Stimulated activated CD4-positive, alpha-beta T cell treated with anti-CD3 and anti-CD28 coated beads, Interleukin-1b, Interleukin-23, amount 100 ng/mL, for 1 hour (primary cell): ENCODE measurements at places on chromosomes 1 and 21.

- no peak for DNase-seq
Measured at GRCh38 chr21:42679319-42680057, 26.1 kb downstream of the PDE9A start.

GRCh38 chr21:18114810-18115209, 129.8 kb upstream of the CHODL start:
- no peak for DNase-seq

DNA sequence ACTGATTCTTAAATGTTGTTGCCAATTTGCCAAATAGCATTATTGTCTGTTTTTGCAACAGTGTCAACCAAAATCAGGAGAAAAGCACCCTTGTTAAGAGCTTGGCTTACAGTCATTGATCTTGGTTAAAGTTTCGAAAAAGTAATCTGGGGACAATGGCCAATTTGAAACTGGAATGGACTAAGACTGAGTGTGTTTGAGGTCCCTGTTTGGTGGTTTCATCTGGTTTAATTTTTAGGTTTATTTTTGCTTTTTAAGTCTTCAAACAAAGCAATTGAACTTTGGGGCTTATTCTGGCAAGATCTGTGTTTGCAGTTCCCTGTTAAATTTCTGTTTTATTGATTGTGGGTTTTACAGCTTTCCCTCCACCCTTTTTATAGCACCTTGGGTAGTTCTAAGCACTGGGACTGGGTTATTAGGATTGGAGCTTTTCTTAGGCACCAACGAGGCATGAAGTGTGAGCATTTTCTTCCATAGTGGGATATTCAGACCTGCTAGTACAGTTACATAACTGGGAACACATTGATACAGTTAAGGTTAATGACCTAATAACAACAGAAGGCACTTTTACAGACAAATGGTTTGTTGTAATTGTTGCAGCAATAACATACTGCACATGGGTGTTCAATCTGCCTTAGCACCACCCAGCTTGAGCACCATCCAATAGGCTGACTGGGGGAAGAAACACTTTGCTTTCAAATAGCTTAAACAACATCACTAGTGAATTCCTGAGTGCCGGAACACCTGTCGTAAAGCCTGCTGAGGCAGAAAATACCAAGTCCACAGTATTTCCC, 40.6 kb upstream of the MAP10 start:
- DNase-seq: no peak

- DNase-seq: no peak
Measured at GRCh38 chr1:20284625-20285024, 6.0 kb upstream of the VWA5B1 start.

DNA sequence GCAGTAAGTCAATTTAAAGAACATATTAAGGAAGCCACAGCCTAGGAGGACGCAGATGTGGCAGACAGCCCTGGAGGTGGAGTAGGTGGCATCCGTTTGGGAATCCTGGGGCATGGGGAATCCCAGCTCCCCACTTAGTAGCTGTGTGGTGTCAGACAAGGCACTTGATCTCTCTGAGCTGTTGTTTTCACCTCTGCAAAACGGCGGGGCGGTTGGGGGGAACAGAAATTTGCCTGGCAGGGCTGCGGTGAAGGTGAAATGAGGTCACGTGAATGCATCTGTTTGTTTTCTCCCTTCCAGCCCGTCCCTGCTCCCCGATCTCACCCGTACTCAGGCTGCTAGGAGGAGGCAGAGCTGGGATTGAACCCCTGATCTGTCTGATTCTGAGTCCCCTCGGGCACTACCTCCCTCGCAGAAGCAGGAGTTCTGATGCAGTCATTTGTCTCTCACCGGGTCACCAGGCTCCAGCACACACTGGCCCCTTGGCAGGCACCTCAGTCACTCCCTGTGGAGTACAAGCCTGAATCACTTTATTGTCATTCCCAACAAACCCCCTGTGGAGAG, 2.2 kb upstream of the LAPTM5 start:
- DNase-seq: no peak

DNA sequence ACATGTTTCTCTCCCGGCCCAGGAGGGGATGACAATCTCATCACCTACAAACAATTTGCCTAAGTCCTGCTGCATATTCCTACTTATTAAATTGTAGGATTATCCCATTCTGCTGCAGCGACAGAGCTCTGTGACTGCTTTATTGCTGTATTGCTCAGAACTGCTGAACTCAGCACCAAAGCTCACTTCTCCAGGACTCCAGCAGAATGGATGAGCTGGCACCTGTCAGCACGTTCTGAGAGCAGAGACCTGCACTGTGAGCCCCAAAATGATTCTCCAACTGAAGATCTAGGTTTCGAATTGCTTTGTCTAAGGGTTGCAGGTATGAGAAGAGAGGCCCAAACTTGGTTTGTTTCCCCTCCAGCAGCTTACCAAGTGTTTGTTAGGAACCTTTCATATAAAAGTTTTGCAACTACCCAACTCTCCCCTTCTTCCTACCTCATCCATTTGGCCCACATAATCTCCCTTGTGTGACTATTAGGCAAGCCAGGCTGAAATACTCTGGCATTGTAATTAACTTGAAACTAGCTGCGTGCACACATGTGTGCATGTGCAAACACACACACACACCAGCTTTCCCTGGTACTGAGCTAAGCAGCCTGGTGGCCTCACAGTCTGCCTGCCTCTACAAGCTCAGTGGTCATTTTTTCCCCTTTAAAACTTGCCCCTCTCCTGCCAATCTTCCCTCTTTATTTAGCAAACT, 161.4 kb upstream of the CAMK1G start:
- no peak for DNase-seq

- no peak for DNase-seq
Measured at GRCh38 chr1:34946211-34946610, 16.8 kb upstream of the DLGAP3 start.
